DMS79 (cell line): ENCODE measurements at places on chromosomes 11 and 22.
A peak's percentile ranks its signal among the peaks of the same experiment; 100 is the strongest.

DNA sequence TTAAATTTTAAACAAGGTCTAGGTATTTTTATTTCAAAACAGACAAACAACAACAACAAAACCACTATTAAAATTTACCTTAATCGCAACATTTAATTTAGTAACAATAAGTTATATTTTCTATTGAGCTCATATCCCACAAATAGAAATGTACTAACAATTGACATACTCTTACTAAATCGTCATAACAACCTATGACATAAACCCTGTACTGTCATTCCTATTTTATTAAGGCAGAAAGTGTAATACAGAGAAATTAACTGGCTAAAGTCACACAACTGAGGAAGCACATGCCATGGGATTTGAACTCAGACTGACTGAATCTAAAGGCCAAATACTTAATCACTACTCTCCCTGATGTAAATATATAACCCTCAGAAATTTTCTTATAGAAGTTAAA, 3.0 kb downstream of the KIF18A start:
- no peak for DNase-seq

GRCh38 chr11:33197915-33198727, 36.8 kb upstream of the CSTF3 start:
- DNase-seq, result no peak

- DNase-seq, result no peak
Measured at GRCh38 chr11:119362741-119363080, 16.2 kb upstream of the MFRP start.

DNA sequence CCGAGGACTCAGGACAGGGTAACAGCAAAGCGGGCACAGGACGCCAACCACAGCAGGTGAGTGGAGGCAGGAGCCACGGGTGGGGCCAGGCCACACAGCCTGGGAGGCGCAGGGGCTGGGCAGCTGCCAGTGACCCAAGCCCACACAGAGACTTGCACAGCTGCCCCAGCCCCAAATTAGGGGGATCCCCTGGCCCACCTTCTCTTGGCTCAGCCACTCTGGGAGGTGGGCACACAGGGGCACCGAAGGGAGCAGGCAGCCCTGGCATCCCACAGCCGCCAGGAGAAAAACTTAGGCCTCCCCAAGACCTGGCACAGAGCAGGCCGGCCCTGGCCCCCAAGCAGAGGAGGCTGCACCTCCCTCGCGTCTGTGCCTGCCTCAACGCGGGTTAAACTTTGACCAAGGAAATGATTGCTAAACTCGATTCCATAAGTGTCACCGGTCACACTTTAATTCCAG, at the start of gene SLC22A12:
SLC22A12 (plus strand) TSS at position 458 of the 459 bp plus-strand sequence. CDS start 337 bp downstream, outside the sequence.
- no peak for DNase-seq

- no peak for DNase-seq
Measured at GRCh38 chr11:126317432-126317755, 13.5 kb downstream of the DCPS start.

GRCh38 chr11:104134745-104135144, 29.2 kb downstream of the PDGFD start:
- no peak for DNase-seq

GRCh38 chr11:28488336-28488735, 380.1 kb downstream of the METTL15 start:
- no peak for DNase-seq

DNA sequence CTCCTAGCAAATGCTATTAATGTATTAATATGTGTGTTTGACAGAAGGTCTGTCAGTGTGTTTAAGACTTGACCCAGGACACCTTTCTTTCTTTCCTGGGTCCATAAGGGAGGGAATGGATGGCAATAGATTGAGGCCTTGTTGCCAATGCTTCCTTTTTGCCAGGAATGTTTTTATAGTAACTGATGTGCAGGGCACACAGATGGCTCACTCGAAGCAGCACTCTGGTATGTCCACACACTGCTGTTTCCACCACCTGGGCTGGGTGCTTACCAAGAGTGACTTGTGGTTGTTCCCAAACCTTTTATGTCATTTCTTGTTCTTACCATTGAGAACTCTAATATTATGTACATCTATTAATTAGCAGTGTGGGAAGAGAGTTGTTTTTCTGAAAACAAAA, 396.9 kb upstream of the SYN3 start:
- no peak for DNase-seq

DNA sequence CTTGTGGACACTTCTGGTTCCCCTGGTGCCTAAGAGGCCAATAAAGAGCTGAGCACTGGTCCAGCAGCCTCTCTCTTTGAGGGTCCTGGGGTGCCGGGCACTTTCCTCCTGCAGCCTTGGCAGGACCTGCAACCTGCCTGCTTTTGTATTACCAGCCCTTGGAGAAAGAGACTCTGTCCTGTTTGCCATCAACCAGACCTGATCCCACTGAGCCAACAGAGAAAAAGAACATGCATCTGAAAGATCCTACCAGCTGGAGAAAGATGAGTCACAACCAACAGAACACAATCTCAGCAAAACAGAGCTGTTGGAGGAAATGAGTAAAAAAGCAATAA, 321.0 kb downstream of the DDX10 start:
- DNase-seq, result no peak

DNA sequence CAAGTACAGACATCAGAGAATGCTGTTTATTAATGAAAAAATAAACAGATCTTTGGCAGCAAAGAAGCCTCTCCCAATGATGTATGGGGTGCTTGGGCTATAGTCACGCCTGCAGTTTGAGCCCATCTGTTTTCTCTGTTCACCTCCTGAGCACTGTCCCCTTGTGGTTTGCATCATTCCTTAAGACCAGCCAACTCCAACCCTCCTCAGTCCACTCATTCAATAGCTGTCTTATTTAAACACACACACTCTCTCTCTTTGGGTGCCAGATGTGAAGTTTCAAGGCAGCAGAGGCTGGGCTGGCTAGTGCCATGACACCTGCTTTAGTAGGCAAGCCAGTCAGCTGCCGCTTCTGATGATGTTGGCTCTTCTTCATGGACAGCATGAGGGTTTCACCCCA, 58.1 kb downstream of the POLD3 start:
- peak; percentile 80 for DNase-seq

DNA sequence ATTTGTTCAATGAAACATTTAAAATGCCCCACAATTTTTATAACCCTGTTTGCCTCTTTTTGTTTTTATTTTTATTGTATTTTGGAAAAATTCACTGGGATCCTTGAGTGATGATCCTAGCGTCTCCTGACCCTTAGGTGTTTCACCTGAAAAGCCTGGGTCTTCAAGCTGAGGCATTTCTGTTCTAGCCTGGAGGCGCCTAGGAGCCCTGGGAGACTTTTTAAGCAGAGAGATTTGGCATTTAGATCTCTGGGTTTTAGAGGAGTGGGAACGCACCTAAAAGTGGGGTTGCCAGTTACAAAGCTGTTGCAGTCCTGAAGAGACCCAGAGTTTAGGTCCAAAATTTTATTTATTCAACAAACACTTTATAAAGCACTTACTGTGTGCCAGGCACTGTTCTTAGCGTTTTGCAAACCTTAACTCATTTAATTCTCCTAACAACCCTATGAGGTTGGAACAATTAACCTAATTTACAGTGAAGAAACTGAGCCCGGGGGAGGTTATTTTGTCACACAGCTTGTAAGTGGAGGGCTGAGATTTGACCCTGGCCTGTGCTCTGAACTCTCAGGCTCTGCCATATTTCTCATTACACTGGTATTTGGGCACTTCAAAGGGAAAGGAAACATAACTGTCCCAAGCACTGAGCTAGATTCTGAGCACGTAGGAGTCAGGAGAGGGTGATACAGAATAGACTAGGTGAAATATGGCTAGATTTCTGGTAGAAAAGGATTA, 834 bp upstream of the FADS1 start:
- peak; percentile 25 for DNase-seq

DNA sequence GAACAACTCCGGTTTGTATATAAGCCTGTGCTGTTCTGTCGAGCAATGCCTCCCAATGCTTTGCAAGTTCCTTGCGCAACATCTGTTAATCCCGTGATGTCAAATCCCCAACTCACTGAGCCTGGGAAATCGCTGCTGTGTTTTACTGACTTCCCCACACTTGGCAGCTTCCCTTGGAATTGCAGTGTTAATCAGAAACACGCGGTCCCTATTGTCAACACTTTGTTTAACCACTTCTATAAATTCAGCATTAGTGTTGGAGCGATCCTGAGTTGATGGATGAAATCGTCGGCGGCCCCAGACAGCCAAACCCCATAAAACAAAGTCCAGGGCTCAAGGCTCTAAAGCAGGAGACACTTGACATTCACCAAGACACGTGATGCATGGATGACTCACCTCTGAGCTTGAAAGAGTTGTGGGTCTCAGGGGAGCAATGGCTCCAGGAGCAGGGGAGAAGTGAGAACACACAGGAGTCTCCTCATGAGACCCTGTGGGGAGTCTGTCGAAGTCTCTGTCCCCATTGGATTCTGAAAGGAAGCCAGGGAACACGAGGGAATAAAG, 555.3 kb downstream of the MIAT start:
- DNase-seq, result no peak

- DNase-seq, result no peak
Measured at GRCh38 chr11:64592234-64592615, 1.2 kb downstream of the SLC22A12 start.

GRCh38 chr22:35328472-35328885, 28.8 kb downstream of the TOM1 start:
- no peak for DNase-seq

DNA sequence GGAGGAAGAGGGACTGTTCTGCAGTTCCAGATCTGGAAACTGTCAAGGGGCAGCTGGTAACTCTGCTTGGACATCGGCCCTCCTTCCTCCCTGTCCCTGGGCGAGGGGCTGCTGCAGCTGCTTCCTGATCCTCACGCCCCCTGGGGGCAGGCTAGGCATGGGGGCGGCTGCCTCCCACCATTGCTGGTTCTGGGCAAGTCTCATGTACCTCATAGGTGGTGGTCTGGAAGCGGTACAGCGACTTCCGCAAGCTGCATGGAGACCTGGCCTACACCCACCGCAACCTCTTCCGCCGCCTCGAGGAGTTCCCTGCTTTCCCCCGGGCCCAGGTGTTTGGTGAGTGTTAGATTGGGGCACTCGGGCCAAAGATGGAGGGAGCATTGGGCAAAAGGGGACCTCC, 5.0 kb downstream of the SNX15 start:
- DNase-seq, result no peak

DNA sequence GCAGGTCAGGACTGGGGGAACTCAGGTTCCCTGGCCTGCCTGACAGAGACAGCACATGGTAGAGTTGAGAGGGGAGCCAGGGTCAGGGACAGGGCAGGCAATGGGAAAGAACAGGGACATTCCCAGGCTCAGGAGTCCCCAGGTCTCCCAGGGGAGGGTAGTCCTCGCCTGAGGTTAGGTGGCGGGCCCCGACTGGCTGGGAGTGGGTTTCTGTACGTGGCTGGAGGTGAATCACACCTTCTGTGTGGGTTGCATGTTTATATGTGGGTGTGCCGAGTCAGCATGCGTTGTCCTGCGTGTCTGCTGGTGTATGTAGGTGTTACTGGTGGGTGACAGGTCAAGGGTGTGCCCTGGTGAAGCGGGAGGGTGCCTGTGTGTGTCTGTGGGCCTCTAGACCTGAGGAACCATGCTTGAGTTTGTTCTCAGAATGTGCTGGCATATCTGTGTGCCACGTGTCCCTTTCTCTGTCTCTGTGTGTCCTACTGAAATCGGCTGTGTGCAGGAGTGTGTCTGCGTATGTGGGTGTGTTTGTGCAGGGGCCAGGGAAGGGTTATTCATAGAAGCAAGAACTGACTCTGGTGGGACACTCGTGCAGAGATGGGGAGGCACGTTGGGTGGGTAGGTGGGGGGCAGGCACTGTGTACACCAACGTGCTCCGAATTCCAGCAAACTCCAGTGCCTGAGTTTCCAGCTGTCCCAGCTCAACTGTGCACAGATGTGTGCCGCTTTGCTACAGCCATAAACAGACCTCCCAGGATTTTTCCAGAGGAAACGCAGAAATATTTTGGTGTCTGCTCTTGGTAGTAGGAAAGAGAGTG, 23.8 kb upstream of the OAF start:
- DNase-seq, result no peak

- DNase-seq, result no peak
Measured at GRCh38 chr11:96614846-96615245, 225.0 kb downstream of the JRKL start.

GRCh38 chr22:45317551-45318167, 7.9 kb downstream of the FAM118A start:
- no peak for DNase-seq

- DNase-seq, result no peak
Measured at GRCh38 chr11:36234825-36235224, 54.4 kb downstream of the COMMD9 start.

GRCh38 chr11:46513934-46514342, 79.9 kb downstream of the AMBRA1 start:
- DNase-seq, result peak; percentile 76

- no peak for DNase-seq
Measured at GRCh38 chr11:35163702-35164496, 24.9 kb downstream of the CD44 start.

DNA sequence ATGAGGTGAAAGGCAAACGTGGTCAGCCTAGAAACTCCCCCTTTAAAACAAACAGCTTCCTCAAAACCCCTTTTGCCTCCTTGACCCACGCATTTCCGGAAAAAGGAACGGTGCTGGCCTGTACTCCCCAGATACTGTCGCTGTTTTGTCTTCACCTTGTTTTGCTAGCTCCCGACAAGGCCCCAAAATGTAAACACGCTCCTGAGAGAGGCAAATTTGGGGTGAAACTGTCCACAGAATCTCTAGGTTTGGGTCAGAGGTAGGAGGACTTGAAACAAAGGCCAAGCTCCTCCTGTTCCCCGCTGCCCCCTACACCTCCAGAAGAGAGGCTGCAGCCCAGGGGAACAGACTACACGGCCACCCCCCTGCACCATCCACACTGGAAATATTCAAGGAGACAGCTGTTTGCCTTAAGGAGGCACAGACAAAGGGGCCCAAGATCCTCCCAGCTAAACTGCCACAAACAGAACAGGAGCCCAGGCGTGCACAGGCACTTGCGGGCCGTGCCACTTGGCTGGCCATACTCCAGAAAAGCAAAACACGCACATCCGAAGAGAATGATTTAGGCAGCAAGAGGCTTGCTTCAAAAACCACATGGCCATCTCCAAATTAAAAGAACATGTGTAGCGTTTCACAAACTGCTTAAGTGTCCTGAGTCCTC, 160.5 kb upstream of the GRK3 start:
- DNase-seq, result no peak

- peak; percentile 10 for DNase-seq
Measured at GRCh38 chr11:128725630-128726319, 31.9 kb downstream of the FLI1 start.

GRCh38 chr22:17726928-17727897, 47.1 kb downstream of the BID start:
- no peak for DNase-seq

GRCh38 chr11:95776859-95777258, 12.7 kb downstream of the FAM76B start:
- DNase-seq, result no peak

DNA sequence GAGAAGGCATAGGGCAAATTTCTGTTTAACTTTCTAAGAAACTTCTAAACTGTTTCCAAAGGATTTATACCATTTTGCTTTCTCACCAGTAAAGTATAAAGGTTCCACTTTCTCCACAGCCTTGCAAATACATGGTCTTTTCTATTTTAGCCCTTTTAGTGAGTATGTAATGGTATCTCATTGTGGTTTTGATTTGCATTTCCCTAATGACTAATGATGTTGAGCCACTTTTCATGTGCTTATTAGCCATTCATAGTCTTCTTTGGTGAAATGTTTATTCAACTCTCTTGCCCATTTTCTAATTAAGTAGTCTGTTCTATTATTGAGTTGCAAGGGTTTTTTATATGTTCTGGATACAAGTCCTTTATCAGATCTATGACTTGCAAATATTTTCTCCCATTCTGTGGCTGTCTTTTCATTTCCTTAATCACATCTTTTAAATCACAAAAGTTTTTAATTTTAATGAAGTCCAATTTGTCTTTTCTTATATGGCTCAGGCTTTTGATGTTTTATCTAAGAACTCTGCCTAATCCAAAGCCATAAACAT, 83.8 kb upstream of the KCNQ1OT1 start:
- DNase-seq, result no peak
